ENCODE measurements at places on chromosomes 5 and 9.

DNA sequence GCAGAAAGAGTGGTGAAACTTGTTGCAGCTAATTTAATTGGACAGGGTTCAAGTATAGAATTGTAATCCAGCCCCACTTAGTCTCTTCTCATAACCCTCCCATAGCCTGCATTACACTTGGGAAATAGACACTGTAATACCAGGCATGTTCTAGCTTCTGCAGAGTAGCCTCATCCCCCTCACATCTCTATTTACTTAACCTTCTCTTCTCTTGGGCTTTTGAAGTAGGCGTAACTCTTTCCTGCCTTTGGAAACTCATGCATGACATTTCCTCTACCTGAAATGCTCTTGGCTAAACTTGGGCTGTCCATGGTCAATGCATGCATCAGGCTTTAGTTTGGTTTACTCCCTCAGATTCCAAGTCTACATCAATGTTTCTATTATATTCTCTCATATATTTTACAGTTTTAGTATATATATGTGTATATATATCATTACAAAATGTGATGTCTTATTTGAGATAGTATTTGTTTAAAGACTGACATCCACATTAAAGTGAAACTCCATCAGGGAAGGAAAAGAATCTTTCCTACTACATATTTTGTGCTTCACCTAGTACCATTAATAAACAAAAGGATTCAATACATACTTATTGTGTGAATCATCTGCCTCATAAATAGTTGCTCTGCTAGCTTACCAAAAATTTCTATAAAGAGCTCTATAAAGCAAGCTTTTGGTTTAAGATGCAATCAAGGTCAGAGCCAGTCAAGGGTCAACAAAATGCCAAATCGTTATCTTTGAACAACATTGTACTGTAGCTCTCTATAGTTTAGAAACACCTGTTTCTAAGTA lies 1158.0 kb downstream of the MAT2B start:
- no peak for DNase-seq

DNA sequence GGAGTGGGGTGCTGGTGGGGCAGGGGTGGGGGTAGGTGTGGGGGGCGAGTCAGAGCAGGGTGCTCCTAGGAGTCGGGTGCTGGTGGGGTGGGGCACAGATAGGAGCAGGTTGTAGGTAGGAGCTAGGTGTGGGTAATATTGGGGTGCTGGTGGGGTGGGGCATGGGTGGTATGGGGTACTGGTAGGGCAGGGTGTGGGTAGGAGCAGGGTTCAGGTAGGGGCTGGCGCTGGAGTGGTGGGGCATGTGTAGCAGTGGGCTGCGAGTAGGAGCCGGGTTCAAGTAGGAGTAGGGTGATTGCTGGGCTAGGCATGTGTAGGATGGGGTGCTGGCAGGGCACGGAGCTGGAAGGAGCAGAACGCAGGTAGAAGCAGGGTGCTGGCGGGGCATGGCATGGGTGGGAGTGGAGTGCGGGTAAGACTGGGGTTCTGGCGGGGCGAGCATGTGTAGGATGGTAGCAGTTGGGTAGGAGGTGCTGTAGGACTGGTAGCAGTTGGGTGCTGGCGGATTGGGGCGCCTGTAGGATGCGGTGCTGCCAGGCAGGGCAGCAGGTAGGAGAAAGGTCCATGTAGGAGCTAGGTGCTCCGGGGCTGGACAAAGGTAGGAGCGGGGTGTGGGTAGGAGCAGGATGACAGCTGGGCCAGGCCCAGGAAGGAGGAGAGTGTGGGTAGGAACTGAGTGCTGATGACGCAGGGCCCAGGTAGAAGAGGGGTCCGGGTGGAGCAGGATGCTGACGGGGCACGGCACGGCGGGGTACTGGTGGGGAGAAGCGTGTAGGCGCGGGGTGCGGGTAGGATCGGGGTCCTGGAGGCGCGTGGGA lies 105.5 kb upstream of the SIMC1 start:
- no peak for DNase-seq

DNA sequence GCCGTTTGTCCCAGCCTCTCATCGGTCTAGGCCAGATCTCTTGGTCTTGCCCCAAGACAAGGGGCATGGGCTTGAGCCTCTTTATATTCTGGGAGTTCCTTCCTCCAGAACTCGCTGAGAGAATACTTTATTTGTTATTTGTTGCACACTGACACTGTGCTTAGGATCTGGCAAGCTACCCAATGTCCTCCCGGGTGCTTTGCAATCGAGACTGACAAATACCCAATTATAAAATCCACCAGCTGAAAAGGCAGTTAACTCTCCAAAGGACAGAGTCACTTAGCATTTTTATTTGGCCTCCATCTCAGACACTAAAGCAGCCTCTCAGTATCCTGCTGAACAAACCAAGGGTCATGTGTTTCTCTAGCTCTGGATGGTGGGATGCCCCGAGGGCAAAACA lies 500.2 kb upstream of the DAP start:
- no peak for DNase-seq

GRCh38 chr5:148853868-148854267 lies 27.5 kb downstream of the ADRB2 start:
- no peak for DNase-seq

DNA sequence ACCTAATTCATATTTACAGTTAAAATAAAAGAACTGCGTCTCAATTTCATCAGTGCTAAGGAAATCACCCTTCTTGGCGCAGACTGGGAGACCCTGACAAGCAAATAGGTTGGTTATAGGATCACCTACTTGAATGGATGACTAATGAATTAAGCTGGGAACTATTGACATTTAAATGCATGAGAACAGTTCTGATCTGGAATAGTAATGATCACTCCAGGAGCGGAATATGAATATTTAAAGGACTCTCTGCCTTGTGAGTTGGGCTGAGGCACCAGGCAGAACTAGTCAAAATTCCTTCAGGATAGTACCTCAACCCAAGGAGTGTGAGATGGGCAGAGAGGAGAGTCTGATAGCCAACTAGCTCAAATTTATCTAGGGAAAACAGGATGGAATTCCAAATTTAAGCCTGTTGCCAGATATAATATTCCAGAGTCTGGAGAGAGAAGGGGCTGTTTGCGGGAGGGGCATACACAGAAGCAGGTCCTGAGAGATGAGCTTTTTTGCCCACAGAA lies 364.4 kb downstream of the CSNK1G3 start:
- no peak for DNase-seq

DNA sequence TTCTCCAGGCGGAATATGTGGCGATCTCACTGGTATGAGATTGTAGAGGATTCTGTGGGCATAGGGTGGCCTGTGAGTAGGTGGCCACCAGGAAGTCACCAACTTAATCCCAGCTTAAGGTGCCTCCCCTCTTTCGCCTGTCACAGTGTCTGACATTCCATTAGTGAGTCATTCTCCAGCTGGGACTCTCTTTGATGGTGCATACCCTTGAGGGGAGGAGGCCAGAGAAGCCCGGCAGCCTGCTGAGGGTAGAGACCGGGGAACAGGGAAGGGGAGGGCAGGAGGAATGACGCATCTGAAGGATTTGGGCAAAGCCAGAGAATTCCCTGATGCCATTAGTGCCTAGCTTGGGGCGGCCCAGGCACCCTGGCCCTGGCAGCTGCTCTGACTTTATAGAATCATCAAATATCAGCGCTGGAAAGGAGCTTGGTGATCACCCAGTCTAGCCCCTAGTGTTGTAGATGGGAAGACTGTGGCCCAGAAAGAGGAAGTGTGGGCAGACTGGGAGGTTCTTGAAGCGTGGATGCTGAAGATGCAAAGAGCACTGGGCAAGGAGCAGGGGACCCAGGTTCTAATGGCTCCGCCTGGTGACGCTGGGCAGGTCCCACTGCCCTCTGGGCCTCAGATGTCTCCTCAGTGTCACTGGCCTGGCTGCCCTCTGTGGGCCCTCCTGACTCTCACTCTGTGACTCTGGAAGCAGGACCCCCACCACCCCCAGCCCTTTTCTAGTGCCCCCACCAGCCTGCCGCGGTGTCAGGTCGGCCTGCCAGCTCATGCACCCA lies 41.4 kb downstream of the DAB2IP start:
- no peak for DNase-seq

GRCh38 chr5:138282920-138283742 lies 8.7 kb upstream of the GFRA3 start:
- no peak for DNase-seq
